ENCODE measurements at places on chromosomes 13 and 19. TPM values are rescaled to one million over a fixed set of nuclear protein-coding genes. Genes with fewer than 3 reads are reported as not detected.

TRPC4 gene
- not detected for total RNA-seq

MEX3D gene
- 14.9 TPM for total RNA-seq

DNA sequence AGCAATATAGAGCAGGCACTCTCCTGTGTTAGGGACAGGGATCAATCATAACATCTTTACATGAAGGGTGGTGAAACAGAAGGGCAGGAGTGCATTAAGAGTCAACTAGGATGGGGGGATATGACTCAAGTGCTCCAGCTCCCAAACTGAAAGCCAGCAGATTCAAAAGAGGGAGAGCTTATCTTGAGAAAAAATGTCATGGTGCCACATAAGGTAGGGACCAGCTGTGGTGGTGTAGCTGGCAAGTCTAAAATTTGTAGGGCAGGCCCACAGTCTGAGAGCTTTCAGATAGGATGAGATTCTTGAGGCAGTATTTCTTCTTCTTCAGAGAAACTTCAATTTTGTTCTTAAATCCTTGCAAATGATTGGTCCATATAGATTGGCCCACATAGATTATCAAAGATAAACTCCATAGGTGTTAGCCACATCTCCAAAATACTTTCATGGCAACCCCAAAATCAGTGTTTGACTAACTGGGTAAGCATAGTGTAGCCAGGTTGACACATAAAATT is 19.1 kb downstream of the DNAJC15 start:
- peak overlapping the region; percentile 75 for H3K27ac ChIP-seq
- no peak for DNase-seq
- peaks cover 48% of the 10 kb centered on the region for H3K4me1 ChIP-seq
- no peak overlapping the region for H3K4me3 ChIP-seq
- H3K36me3 ChIP-seq = peaks cover 57% of the 10 kb centered on the region
- no peaks in the 10 kb centered on the region for H3K27me3 ChIP-seq

DNAJC15 gene
- 18.0 TPM for total RNA-seq

CEACAM19 gene
- 1.3 TPM for total RNA-seq

DNA sequence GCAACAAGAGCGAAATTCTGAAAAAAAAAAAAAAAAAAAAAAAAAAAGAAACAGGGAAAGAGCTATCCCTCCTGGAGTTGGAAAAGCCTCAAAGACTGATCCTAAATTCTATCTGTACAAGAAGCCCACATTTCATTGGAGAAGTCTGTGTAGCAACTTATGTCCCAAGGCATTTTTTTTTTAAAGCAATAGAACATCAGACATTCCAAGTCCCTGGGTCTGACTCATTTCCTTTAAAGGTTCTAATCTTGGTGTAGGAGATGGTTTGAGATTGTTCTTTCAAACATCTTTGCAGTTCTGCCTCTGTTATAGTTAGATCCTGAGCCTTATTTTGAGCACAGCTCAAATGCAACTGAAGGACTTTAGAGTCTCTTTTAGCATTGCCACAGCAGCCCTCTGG is 706.5 kb upstream of the MIR17HG start:
- H3K36me3 ChIP-seq = no peaks in the 10 kb centered on the region
- H3K4me1 ChIP-seq = no peaks in the 10 kb centered on the region
- H3K27me3 ChIP-seq = no peaks in the 10 kb centered on the region

- H3K27ac ChIP-seq = no peak overlapping the region
- no peak for DNase-seq
- no peaks in the 10 kb centered on the region for H3K27me3 ChIP-seq
- no peaks in the 10 kb centered on the region for H3K36me3 ChIP-seq
- H3K4me3 ChIP-seq = no peak overlapping the region
These were observed 257.0 kb downstream of the ENOX1 start for GRCh38 chr13:43529796-43530195.

GRCh38 chr19:31054430-31054829 is 294.8 kb downstream of the TSHZ3 start:
- H3K4me3 ChIP-seq = no peak overlapping the region
- H3K27ac ChIP-seq = no peak overlapping the region
- H3K4me1 ChIP-seq = no peaks in the 10 kb centered on the region
- H3K27me3 ChIP-seq = no peaks in the 10 kb centered on the region
- H3K36me3 ChIP-seq = no peaks in the 10 kb centered on the region
- no peak for DNase-seq

DNA sequence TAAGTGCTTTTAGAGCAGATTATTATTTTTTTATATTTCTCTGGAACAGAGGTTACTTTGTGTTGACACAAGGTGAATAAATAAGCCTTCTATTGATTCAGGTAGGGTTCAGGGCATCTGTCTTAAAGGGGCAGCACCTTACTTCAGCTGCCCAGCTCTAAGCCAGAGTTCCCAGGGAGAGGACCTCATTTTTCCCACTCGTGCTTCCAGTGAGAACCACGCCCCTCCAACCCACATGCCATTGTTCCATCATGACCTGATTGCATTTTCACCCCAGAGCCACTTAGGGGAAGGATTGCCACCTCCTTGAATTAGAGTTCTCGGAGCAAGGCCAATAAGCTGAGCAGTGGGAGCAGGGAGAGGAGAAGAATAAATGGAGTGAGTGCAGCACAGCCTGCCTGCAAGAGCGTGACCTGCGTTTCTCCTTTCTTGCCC is 104.3 kb upstream of the FRY start:
- no peaks in the 10 kb centered on the region for H3K36me3 ChIP-seq
- no peak overlapping the region for H3K4me3 ChIP-seq
- peaks cover 24% of the 10 kb centered on the region for H3K4me1 ChIP-seq

GRCh38 chr19:32219392-32219791 is 126.0 kb upstream of the ZNF507 start:
- H3K27me3 ChIP-seq = peaks cover 20% of the 10 kb centered on the region
- peaks cover 5% of the 10 kb centered on the region for H3K4me1 ChIP-seq
- no peak overlapping the region for H3K27ac ChIP-seq
- H3K36me3 ChIP-seq = no peaks in the 10 kb centered on the region
- DNase-seq = no peak
- no peak overlapping the region for H3K4me3 ChIP-seq

KISS1R gene
- 8.0 TPM for total RNA-seq

GRCh38 chr13:112648966-112649690 is 40.7 kb upstream of the ATP11A start:
- H3K4me1 ChIP-seq = no peaks in the 10 kb centered on the region
- no peaks in the 10 kb centered on the region for H3K36me3 ChIP-seq
- no peak for DNase-seq
- H3K4me3 ChIP-seq = no peak overlapping the region

RNF17 gene
- not detected for total RNA-seq

DNA sequence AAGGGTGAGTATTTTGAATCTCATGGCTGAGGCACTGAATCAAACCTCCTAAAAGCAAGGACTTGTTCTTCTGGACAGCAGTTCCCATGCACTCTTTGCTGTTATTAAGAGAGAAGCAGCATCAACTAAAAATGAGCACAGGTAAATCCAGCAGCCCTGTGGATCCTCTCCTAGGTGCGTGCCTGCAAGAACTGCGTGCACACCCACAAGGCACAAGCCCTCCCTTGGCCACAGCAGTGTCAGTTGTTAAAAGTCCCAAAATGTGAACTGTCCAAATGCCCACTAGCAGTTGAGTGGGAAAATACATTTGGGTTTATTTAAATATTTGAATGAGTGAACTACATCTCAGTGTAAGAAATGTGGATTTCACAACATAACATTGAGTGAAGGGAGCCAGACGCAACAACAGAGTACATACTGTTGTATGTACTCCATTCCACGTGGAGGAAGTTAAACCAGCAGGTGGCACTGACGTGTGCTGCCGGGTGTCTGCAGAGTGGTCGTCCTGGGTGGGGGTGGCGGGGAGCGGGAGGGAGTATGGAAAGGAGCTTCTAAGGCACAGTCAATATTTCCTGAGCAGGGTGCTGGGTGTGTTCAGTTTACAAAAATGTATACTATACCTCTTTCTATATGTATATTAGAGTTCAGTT is 266.4 kb downstream of the NALCN start:
- H3K36me3 ChIP-seq = no peaks in the 10 kb centered on the region
- H3K4me3 ChIP-seq = no peak overlapping the region
- peaks cover 14% of the 10 kb centered on the region for H3K27me3 ChIP-seq
- no peak for DNase-seq
- H3K27ac ChIP-seq = no peak overlapping the region

DNA sequence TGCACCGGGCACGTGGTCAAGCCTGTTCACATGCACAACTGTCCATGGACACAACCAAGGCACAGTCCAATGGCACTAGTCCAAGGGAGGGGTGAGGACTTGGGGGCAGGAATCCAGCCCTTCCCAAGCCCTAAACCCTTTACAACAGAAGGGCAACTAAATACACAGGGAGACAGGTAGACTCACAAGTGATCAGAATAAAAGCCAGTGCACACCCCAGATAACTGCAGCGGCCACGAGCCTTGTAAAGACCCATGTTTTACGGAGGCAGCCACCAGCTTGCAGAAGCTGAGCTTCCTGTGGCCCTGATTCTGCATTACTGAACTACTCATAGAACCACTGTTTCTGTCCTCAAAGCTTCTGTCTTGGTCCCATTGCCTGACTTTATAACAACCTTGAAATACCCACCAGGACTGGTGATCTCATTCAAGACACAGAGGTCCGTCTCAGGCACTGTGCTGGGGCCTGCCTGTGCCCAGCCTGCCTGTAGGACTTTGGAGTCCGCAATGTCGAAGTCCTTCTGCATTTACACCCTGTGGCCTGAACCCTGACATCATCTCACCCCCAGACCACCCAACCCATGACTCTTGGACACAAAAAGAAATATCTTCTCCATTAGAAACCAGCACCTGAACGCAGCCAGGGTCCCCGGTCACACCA is 181.2 kb downstream of the COL4A1 start:
- peaks cover 1% of the 10 kb centered on the region for H3K4me1 ChIP-seq
- peaks cover 38% of the 10 kb centered on the region for H3K27me3 ChIP-seq
- no peak for DNase-seq
- no peaks in the 10 kb centered on the region for H3K36me3 ChIP-seq
- H3K27ac ChIP-seq = no peak overlapping the region
- H3K4me3 ChIP-seq = no peak overlapping the region

GRCh38 chr13:67043901-67044300 is 186.2 kb downstream of the PCDH9 start:
- H3K36me3 ChIP-seq = no peaks in the 10 kb centered on the region
- no peak overlapping the region for H3K27ac ChIP-seq
- no peak for DNase-seq
- no peaks in the 10 kb centered on the region for H3K27me3 ChIP-seq

IGFL3 gene
- total RNA-seq = not detected

PRODH2 gene
- not detected for total RNA-seq

CDC37 gene
- total RNA-seq = 300 TPM

ZBTB32 gene
- 231 TPM for total RNA-seq

LINGO3 gene
- total RNA-seq = not detected

DNA sequence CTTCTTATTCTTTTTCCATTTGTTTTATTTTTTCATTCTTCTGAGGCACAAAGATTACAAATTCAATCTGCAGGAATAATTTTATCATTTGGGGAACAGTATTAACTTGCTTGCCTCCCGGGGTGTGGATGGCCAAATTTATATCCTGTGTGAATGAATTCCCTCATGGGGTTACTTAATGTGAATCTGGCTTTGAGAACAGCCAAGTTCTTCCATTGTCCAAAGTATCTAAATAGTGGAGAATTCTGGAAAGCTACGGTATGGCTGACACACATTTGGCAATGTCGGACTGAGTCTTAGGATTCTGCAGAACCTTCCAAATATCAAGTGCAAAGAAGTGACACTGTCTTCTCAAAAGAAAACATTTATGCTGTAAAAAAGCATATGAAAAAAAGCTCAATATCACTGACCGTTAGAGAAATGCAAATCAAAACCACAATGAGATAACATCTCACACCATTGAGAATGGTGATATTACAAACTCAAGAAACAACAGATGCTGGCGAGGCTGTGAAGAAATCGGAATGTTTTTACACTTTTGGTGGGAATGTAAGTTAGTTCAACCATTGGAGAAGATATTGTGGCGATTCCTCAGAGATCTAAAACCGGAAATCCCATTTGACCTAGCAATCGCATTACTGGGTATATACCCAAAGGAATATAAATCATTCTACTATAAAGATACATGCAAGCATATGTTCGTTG is 620.2 kb downstream of the EFNB2 start:
- H3K36me3 ChIP-seq = no peaks in the 10 kb centered on the region
- H3K27me3 ChIP-seq = peaks cover 4% of the 10 kb centered on the region
- no peak overlapping the region for H3K4me3 ChIP-seq
- no peak overlapping the region for H3K27ac ChIP-seq
- no peak for DNase-seq
- no peaks in the 10 kb centered on the region for H3K4me1 ChIP-seq

- no peaks in the 10 kb centered on the region for H3K36me3 ChIP-seq
- DNase-seq = no peak
- H3K27ac ChIP-seq = no peak overlapping the region
- H3K4me1 ChIP-seq = no peaks in the 10 kb centered on the region
- no peak overlapping the region for H3K4me3 ChIP-seq
These were observed 126.1 kb upstream of the KL start for GRCh38 chr13:32889986-32890565.

DNA sequence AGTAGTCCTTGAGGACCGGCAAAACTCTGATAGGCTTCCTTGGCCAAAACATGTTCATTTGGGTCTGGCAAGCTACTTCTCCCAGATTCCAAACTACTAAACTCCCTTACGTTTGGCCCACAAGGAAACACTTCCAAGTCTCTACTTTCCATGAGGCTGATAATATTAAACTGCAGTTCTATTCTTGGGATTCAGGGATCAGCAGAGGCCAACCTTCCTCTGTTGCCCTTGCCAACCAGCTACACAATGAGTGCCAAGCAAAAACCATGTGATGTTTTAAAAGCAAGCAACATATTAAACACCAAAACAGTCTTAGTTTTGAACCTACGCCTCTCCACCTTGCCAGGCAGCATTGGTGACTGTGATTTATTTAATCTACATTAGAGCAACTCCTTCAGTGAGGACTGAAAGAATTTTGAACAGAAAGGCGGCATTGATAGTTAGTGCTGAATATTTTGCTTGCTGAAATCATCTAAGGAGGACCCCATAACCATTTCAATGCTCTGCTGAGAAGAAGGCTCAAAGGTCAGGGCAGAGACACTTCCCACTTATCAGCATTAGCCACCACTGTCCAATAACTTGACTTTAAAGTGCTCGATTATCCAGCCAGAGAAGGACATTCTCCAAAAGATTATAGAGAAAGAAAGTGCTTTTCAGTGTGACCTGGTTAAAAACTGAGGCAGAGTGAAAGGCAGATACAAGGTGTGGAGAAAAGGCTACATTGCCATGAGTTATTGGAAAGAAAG is 287.1 kb downstream of the TBC1D4 start:
- H3K36me3 ChIP-seq = no peaks in the 10 kb centered on the region
- no peak overlapping the region for H3K4me3 ChIP-seq
- no peak overlapping the region for H3K27ac ChIP-seq
- H3K27me3 ChIP-seq = peaks cover 12% of the 10 kb centered on the region
- no peak for DNase-seq
- H3K4me1 ChIP-seq = no peaks in the 10 kb centered on the region

DNA sequence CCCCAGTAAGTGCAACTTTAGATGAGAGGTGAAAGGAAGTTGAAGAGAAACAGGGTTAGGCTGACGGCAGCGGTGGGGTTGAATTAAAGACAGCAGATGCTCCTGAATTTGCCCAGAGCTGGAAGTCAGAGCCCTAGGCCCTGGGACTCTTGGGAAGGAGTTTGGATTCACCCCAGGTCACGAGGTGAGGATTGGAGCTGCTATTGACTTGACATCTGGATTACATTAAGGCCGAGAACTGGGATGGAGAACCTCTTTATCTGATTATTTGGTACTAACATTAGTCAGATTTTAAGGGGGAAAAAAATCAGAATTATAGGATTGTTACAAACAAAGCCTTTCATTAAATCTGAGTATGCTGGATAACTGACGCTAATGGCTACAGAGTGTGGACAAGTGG is 367.2 kb downstream of the ZNF536 start:
- no peaks in the 10 kb centered on the region for H3K4me1 ChIP-seq
- H3K27ac ChIP-seq = no peak overlapping the region
- no peak overlapping the region for H3K4me3 ChIP-seq
- no peak for DNase-seq
- H3K27me3 ChIP-seq = peaks cover 2% of the 10 kb centered on the region

KIR2DL1 gene
- not detected for total RNA-seq

GRCh38 chr13:92510416-92510815 is 716.2 kb upstream of the GPC6 start:
- no peaks in the 10 kb centered on the region for H3K36me3 ChIP-seq
- no peaks in the 10 kb centered on the region for H3K27me3 ChIP-seq

All from activated T-helper 2 cell treated with anti-CD3 and anti-CD28 coated beads, Interferon-gamma antibody, Interleukin-2, Interleukin-4, amounts not matched to agents 10 μg/mL and 5 μg/mL and 100 μg/mL, durations not matched to agents 14 hours and 24 hours and 36 hours (primary cell).